ENCODE measurements at places on chromosomes 13 and 19.

GRCh38 chr19:1461862-1462261, 11.9 kb downstream of the APC2 start:
- DNase-seq, result no peak

- no peak for DNase-seq
Measured at GRCh38 chr13:51412431-51412830, 40.4 kb downstream of the INTS6 start.

DNA sequence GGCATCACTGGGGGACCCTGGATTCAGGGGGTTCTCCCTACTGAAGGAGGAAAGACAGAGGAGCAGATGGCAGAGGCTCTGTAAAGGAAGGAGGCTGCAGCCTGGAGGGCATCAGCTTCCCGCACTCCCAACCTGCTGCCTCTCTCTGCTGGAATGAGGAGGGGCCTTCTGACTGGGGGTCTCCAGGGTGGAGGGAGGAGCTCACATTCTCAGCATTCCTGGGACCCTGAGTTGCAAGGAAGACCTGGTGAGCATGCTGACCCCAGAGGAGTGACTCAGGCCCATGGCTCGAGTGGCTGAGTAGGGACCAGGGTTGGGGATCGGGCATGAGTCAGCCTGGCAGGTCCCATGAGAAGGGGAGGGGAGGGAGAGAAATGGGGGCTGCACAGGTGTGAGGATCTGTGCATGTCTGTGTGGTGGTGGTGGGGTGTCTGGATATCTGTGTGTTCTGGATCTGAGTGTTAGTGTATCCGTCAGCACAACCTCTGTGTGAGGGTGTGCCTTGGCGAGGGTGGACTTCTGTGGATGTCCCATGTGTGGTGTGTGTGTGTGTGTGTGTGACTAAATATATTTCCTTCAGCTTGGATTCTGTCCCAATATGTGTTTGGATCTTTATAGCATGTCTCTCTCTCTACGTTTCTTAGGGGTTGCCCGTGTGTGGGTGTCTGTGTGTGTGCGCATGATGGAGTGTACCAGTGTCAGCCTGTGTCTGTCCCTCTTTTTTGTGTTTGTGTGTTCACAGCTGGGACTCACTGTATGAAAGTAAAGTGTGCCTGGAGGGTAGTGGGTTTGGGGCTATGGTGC, 4.6 kb downstream of the AXL start:
- peak; percentile 85 for DNase-seq

GRCh38 chr19:17296273-17296672, 7.0 kb downstream of the ABHD8 start:
- DNase-seq, result no peak

DNA sequence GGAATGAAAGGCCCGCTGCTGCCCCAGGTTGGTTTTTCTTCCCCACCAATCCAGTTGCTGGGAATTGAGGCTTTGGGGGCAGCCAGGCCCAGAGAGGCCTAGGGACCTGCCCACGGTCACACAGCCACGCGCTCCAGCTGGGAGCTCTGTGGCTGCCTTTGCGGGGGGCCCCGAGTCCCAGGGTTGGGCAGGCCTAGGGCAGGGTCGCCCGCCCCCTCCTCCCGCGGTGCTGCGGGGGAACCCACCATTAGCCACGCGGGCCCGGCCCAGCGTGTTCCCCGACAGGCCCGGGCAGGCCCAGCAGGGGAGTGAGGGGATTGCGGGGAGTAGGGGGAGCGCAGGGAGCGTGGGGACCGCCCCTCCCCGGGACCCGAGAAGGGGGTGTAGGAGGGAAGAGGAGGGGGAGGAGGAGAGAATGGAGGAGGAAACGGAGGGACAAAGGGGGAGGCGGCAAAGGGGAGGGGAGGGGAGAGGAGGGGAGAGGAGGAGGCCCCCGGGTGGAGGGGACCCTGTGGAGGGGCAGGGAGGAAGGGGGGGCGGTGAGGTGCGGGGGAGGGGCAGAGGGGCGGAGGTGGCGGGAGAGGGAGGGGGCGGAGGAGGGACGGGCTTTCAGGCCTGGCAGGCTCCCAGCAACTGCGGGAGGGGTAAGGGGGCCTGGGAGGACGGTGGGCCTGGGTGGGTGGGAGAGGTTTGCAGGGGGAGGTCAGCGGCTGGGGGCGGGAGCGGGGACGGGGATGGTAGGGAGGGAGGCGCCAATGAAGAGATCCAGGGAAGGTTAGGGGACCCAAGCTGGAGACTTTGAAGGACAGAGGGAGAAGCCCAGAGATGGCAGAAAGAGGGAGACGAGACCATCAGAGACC, 12.9 kb upstream of the TLE2 start:
- no peak for DNase-seq

- DNase-seq, result no peak
Measured at GRCh38 chr19:5572556-5573286, 5.0 kb upstream of the TINCR start.

DNA sequence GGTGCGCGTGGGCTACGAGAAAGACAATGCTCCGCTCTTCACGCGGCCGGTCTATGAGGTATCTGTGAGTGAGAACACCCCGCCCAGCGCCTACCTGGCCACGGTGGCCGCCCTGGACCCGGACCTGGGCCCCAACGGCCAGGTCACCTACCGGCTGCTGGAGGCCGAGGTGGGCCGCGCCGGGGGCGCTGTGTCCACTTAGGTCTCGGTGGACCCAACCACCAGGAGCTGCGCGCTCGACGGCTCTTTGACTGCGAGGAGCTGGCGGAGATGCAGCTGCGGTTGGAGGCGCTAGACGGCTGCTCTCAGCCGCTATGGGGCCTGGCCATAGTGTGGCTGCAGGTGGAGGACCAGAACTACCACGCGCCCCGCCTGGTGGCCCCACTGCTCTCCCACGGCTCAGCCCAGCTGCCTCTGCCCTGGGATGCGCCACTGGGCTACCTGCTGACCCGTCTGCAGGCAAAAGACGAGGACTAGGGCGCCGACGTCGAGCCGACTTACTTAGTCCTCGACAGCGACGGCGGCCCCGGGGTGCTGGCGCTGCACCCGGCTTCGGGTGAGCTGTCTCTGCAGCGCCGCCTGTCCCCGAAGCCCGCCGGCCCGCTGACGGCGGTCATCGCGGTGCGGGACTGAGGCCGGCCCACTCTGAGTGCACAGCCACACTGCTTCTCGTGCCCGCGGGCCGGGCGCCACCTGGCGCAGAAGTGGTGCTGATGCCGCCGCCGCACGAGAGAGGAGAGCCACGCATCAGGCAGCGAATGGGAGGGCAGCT, 173.0 kb downstream of the OLFM4 start:
- peak; percentile 75 for DNase-seq

- DNase-seq, result no peak
Measured at GRCh38 chr13:113670541-113670940, 3.5 kb downstream of the GRK1 start.

DNA sequence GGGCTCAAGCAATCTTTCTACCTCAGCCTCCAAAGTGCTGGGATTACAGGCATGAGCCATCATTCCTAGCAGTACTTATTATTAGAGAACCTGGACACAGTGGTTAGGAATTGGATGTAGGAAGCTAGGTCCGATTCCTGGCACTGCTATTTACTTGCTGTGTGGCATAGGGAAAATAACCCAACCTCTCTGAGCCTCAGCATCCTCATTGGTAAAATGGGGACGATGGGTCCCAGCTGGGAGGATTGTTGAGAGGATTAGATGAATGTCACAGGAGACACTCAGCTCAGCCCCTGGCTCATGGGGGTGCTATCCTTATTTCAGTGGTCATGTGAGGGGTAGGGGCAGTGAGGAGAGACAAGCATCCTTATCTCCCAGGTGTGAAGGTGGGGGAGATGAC, 6.8 kb upstream of the PEPD start:
- DNase-seq, result no peak

DNA sequence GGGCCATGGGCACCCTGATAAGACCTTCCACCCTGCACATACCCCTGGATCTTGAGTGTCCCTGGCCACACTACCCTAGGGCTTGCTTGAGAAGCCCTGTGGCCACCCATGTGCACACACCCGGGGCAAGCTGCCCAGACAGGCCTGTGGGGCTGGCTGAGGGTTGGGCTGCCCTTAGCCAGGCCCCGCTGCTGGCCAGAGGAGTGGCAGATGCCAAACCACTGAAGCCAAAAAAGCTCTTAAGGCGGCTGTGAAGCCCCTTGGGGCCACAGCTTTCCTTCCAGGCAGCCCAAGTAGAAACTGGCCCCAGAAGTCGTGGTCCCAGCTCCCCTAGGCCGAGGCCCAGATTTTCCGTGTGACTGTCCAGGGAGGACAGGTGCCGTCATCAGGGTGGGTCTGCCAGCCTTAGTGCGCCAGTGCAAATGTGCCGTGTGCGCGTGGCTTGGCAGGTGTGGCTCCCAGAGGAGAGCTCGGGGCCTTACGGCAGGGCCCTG, 14.8 kb downstream of the CEBPG start:
- DNase-seq, result no peak

DNA sequence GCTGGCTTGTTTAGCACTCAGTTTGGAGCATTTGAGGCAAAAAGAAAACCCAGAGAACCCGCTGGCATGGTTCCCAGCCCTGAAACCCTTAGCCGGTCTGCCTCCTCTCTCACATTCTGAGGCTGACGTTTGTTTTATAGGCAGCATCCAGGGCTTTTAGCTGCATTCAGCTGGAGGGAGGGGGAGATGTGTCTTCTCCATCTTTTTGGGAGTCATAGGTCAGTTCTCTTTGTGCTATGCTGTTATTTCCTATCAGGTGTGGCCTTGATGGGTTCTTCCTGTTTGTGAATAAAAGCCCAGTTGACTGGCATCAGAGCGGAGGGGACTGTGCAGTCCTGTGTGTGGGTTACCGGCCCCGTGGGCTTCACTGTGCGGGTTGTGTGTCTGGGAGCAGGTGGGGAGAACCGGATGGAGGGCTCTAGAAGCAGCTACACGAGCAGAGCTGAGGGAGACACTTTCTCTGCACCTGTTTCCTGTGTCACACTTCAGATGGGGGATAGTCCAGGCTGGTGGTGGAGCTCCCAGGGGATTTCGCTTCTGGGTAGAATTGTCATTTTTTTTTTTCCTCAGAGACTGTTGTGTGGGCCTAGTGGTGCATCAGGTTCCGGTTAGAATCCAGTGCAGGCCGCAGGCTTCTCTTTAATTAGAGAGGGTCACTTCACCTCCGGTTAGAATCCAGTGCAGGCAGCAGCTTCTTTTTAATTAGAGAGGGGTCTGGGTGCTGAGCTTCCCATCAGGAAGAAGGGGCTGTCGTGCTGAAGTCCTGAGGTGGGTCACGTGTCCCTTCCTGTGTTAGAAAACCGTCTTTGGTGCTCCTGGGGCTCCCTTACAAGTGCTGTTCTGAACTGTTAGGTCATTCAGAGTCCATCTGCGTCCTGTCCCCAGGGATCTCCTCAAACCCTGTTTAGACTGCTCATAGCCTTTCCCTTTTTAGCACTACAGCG, 69.6 kb downstream of the ARHGEF7 start:
- no peak for DNase-seq

- no peak for DNase-seq
Measured at GRCh38 chr13:62846302-62846701, 1430.7 kb upstream of the PCDH20 start.

GRCh38 chr19:16368385-16369305, 44.0 kb downstream of the KLF2 start:
- no peak for DNase-seq

GRCh38 chr13:23632048-23632582, 61.9 kb downstream of the TNFRSF19 start:
- DNase-seq, result no peak

DNA sequence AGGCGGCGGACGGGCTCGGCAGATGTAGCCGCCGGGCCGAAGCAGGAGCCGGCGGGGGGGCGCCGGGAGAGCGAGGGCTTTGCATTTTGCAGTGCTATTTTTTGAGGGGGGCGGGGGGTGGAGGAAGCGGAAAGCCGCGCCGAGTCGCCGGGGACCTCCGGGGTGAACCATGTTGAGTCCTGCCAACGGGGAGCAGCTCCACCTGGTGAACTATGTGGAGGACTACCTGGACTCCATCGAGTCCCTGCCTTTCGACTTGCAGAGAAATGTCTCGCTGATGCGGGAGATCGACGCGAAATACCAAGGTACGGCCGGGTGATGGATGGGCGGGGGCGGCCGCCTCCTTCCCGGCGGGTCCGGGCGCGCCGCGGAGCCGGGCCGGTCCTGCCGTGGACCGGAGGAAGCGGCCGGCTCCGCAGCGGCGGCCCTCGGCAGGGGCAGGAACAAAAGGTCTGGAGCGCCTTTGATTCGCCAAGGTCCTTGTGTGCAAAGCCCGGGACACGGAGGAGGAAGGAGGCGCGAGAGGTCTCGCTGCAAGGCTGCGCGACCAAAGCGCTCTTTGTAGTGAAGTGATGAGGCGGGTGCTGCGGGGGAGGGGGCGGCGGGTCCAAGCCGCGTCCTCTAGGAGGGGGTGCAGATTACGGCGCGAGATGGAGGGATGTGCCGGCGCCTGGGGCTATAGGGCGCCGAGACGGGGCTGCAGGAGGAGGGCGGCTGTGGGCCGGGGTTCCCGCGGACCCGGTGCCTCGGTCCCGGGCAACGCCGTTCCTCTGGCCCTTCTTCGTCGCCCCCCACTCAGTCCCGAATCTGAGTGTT, 689 bp downstream of the ING1 start:
- DNase-seq, result peak; percentile 42

DNA sequence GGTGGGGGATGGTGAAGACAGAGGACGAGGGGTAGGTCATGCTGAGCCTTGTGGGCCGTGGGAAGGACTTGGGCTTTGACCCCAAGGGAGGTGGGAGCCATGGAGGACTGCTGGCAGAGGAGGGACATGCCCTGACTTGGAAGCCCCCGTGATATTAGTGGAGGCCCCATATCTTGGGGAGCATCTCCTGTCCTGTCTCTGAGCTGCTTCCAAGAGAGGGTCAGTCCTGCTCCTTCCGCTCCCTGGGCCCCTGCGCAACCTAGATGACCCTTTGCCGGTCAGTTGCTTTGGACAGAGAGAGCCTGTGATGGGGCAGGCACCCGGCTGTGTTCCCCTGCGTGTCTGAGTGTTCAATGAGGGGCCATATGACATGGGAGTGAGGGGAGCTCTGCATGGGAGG, 5.2 kb downstream of the TLE6 start:
- DNase-seq, result no peak

DNA sequence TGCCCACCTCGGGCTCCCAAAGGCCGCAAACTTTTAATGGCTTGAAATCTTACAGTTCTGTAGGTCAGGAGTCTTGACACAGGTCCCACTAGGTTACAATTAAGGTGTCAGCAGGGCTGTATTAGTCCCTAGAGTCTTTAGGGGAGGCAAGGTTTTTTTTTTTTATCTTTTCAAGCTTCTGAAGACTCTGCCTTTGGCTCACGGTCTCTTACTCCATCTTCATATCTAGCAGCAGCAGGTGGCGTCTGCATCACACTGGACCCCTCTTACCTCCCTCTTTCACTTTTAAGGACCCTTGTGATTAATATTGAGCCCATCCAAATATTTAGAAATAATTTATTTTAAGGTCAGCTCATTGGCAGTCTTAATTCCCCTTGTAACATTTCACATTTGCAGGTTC, 11.6 kb downstream of the MIR17HG start:
- no peak for DNase-seq

Measured in H9 (cell line).